ENCODE measurements at places on chromosomes 2 and 18. TPM values are rescaled to one million over a fixed set of nuclear protein-coding genes. Genes with fewer than 3 reads are reported as not detected.

GRCh38 chr18:6728331-6728730 is 1.2 kb upstream of the ARHGAP28 start:
- H3K27me3 ChIP-seq: peaks cover 23% of the 10 kb centered on the region
- no peak for DNase-seq
- H3K4me1 ChIP-seq: peaks cover 8% of the 10 kb centered on the region
- no peaks in the 10 kb centered on the region for H3K36me3 ChIP-seq
- no peak overlapping the region for H3K27ac ChIP-seq

DNA sequence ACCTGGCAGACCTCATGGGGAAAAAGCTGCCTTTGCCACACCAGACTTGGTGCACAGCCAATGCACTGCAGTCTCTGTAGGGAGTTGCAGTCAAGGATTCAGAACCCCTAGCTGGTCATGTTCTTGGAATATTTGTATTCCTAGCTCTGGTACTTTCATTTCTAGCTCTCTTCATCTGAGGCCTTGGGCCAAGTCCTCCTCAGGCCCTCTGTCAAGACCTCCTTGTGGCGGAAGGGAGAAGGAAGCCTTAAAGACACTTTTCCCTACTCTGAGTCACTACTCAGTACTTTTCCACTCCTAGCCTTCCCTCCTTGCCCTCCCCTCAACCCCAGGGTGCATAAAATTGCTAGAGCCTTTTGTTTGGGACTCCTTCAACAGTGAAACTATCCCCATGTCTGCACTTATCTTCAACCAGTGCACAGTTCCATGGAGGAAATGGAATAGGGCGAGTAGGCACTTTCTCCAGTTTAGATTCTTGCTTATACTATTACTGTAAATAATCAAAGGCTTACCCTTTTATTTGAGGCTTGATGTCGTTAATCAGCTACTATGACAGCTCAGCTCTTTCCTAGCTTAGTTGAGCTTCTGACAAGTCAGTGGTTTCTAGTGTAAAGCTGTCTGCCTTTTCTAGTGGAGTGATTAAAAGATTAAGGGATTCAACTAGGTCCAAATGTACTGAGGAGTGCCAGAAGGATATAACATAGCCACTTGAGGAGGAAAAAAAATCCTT is 15.8 kb downstream of the M1AP start:
- peaks cover 5% of the 10 kb centered on the region for H3K27me3 ChIP-seq
- H3K27ac ChIP-seq: no peak overlapping the region
- no peak overlapping the region for H3K4me3 ChIP-seq
- no peaks in the 10 kb centered on the region for H3K4me1 ChIP-seq
- DNase-seq: no peak
- H3K36me3 ChIP-seq: no peaks in the 10 kb centered on the region

- no peak overlapping the region for H3K4me3 ChIP-seq
- H3K4me1 ChIP-seq: no peaks in the 10 kb centered on the region
- H3K27ac ChIP-seq: no peak overlapping the region
- no peaks in the 10 kb centered on the region for H3K27me3 ChIP-seq
- peaks cover 16% of the 10 kb centered on the region for H3K36me3 ChIP-seq
- no peak for DNase-seq
Observed at GRCh38 chr2:157782057-157782845, 93.9 kb downstream of the ACVR1 start.

GRCh38 chr2:119402645-119403560 is 28.8 kb upstream of the TMEM37 start:
- peaks cover 13% of the 10 kb centered on the region for H3K27me3 ChIP-seq
- H3K4me3 ChIP-seq: no peak overlapping the region
- H3K27ac ChIP-seq: no peak overlapping the region
- H3K4me1 ChIP-seq: no peaks in the 10 kb centered on the region
- DNase-seq: no peak
- no peaks in the 10 kb centered on the region for H3K36me3 ChIP-seq

DNA sequence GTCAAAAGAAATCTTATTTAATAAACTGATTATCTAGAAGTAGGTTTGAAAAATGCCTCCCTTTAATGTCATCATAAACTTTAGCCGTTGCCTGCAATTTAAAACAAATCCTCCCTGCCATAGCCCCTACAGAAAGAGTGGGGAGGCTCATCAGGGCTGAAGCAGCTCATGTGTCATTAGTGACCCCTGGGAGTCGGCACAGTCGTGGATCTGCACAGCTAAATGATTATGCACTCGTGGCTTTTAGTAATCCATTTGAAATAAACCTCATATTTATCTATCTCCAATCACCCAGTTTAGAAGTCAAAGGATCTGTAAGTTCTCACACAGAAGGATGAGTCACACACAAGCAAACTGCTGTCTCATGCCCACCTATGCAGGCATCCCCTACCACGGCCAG is 277.3 kb downstream of the SS18 start:
- H3K4me1 ChIP-seq: no peaks in the 10 kb centered on the region
- peaks cover 2% of the 10 kb centered on the region for H3K27me3 ChIP-seq
- no peak overlapping the region for H3K4me3 ChIP-seq

GRCh38 chr18:11070593-11070992 is 78.8 kb downstream of the PIEZO2 start:
- H3K4me1 ChIP-seq: no peaks in the 10 kb centered on the region
- no peaks in the 10 kb centered on the region for H3K27me3 ChIP-seq
- H3K4me3 ChIP-seq: no peak overlapping the region
- no peak for DNase-seq
- no peak overlapping the region for H3K27ac ChIP-seq

DNA sequence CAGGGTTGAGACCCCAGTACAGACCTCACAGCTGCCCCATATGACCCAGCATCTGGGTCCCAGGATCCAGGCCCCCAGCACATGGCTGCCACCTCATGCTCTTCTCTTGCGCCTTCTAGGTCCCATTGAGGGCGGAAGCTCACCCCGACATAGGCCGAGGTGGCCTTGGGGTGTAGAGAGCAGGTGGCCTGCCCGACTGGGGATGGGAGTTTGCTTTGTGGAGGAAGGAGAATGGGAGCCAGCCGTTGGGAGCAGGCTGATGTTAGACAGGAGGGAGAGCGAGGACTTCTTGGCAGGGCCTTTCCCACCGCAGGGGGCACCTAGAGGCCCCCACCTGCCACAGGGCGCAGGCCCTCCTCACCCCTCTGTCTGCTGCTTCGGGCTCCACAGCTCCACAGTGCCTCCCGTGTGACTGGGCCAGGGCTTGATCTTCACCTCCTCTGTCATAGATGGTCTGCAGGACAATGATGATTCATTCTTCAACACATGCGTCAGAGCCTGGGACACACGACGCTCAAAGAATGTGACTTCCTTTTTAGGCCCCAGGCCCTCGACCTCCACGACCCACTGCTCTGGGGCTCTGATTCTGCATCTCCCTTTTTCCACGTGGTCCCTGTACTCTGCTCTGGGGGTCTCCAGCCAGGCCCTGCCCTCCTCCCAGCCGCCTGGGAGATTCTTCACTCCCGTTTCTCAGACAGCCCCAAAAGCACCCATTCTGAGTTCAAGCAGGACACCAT is 86.6 kb upstream of the ODC1 start:
- peaks cover 9% of the 10 kb centered on the region for H3K27me3 ChIP-seq
- no peak overlapping the region for H3K27ac ChIP-seq
- DNase-seq: no peak
- H3K4me3 ChIP-seq: no peak overlapping the region

- H3K36me3 ChIP-seq: no peaks in the 10 kb centered on the region
- H3K4me3 ChIP-seq: no peak overlapping the region
- no peak for DNase-seq
- H3K4me1 ChIP-seq: no peaks in the 10 kb centered on the region
- H3K27me3 ChIP-seq: no peaks in the 10 kb centered on the region
- H3K27ac ChIP-seq: no peak overlapping the region
Observed at GRCh38 chr2:126513033-126513432, 142.9 kb upstream of the GYPC start.

DNA sequence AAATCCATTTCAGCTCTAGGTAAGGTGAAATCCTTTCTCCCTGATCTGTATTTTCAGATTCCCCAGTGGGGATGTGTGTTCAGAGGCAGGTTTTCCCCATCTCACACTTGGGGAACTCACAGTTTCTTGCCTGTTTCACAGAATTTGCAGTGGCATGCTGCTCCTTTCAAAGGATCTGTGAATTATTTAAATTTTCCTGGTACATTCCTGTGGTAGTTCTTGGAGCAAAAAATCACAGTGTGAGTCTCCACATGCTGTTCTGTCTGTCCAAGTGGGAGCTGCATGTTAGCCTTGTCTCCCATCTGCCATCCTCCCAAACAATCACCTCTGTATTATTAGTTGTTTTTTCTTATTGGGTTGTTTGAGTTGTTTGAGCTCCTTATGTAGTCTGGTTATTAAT is 372.9 kb downstream of the ARL6IP6 start:
- H3K27ac ChIP-seq: no peak overlapping the region
- H3K36me3 ChIP-seq: no peaks in the 10 kb centered on the region
- no peaks in the 10 kb centered on the region for H3K27me3 ChIP-seq
- no peak for DNase-seq

GRCh38 chr2:48228345-48228684 is 301.6 kb upstream of the STON1 start:
- H3K27me3 ChIP-seq: no peaks in the 10 kb centered on the region
- no peak overlapping the region for H3K4me3 ChIP-seq
- H3K27ac ChIP-seq: no peak overlapping the region
- no peaks in the 10 kb centered on the region for H3K36me3 ChIP-seq
- DNase-seq: no peak

- no peaks in the 10 kb centered on the region for H3K27me3 ChIP-seq
- no peak for DNase-seq
- H3K4me1 ChIP-seq: no peaks in the 10 kb centered on the region
- H3K4me3 ChIP-seq: no peak overlapping the region
- no peaks in the 10 kb centered on the region for H3K36me3 ChIP-seq
Observed at GRCh38 chr2:205848601-205849000, 166.3 kb downstream of the NRP2 start.

DNA sequence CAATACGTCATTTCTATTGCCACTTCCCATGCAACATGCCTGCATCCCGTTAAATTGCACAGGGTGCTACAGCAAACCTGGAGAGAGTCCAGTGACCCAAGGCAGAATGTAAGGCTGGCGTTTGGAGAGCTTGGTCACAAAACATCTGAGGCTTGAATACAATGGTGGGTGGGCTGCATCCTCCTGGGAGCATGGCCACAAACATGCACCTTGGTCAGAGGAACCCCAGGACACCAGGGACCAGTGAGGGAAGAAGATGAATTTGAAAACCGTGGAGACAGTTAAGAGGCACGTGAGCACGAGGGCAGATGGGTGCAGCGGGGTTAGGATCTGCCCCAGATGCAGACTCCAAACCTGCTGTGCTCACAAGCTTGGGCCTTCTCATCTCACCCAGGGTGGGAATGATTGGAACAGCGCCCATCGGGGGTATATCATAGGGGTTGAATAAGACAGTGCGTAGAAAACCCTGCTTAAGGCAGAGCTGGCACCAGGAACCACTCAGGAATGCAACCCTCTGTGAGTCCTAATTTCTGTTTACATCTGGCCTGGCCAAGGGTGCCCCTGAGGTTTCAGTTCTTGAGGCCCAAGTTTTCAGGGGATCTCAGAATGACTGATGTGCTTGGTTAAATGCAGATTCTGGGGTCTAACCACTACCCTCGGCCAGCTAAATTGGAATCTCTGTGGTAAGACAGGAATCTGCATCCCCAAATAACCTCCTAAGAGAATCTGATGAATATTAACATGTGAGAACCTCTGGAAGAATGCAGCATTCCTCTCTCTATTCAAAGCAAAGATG is 97.2 kb downstream of the ARL4C start:
- no peak overlapping the region for H3K27ac ChIP-seq
- peaks cover 2% of the 10 kb centered on the region for H3K4me1 ChIP-seq
- H3K36me3 ChIP-seq: no peaks in the 10 kb centered on the region
- DNase-seq: no peak
- no peak overlapping the region for H3K4me3 ChIP-seq

GRCh38 chr18:12703664-12704063 is 822 bp downstream of the PSMG2 start:
- H3K4me1 ChIP-seq: peaks cover 38% of the 10 kb centered on the region
- DNase-seq: no peak
- H3K27ac ChIP-seq: peak overlapping the region; percentile 99
- H3K36me3 ChIP-seq: peaks cover 46% of the 10 kb centered on the region
- H3K27me3 ChIP-seq: no peaks in the 10 kb centered on the region

- no peak for DNase-seq
- no peaks in the 10 kb centered on the region for H3K27me3 ChIP-seq
- no peak overlapping the region for H3K27ac ChIP-seq
- peaks cover 15% of the 10 kb centered on the region for H3K36me3 ChIP-seq
- no peaks in the 10 kb centered on the region for H3K4me1 ChIP-seq
Observed at GRCh38 chr18:74897971-74898657, 300.4 kb downstream of the ZNF407 start.

- H3K4me3 ChIP-seq: no peak overlapping the region
- H3K4me1 ChIP-seq: peaks cover 9% of the 10 kb centered on the region
- no peak overlapping the region for H3K27ac ChIP-seq
- H3K36me3 ChIP-seq: peaks cover 62% of the 10 kb centered on the region
- H3K27me3 ChIP-seq: no peaks in the 10 kb centered on the region
- no peak for DNase-seq
Observed at GRCh38 chr2:143489145-143489544, 359.9 kb downstream of the ARHGAP15 start.

DNA sequence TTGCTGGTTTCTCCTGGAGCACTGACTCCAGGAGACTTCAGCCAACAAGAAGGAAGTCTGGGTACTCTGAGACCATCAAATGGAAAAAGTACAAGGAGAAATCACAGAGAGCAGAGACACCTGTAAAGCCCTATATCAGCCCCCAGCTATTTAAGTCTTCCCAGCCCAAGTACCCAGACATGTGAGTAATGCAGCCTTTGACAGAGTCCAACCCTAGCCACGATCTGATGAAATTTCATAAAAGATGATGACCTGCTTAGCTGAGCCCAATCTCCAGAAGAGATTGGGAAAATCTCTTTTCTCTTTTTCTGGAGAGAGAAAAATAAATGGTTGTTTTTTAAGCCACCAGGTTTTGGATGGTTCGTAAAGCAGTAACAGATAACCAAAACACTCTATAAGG is 196.6 kb downstream of the NBAS start:
- no peak overlapping the region for H3K27ac ChIP-seq
- no peak for DNase-seq
- peaks cover 17% of the 10 kb centered on the region for H3K4me1 ChIP-seq
- peaks cover 37% of the 10 kb centered on the region for H3K36me3 ChIP-seq
- no peaks in the 10 kb centered on the region for H3K27me3 ChIP-seq

DNA sequence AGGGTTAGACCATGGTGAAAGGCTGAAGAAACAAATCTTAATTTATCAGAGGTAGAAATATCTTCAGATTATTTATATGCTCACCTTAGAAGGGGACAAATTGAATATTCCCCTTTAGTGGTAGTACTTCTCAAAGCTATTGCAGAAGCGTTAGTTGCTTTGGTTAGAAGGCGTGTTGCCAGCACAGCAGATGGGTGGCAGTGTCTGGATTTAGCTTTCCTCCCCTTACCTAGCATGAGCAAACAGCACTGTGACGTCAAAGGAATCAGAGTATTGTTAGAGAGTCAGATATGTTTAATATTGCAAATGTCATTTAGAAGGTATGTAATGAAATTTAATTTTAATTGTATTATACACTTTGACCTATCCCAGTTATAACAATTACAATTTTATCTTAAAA is 27.2 kb upstream of the GALR1 start:
- DNase-seq: no peak
- no peak overlapping the region for H3K27ac ChIP-seq
- H3K36me3 ChIP-seq: no peaks in the 10 kb centered on the region

- H3K36me3 ChIP-seq: peaks cover 6% of the 10 kb centered on the region
- DNase-seq: no peak
- no peak overlapping the region for H3K27ac ChIP-seq
Observed at GRCh38 chr18:5297597-5297996, 2.1 kb upstream of the ZBTB14 start.

LINC00305 gene
- not detected for total RNA-seq

TLX2 gene
- total RNA-seq: not detected

CLEC4F gene
- total RNA-seq: not detected

NOTO gene
- not detected for total RNA-seq

IL1F10 gene
- total RNA-seq: not detected

TNFRSF11A gene
- 0.07 TPM for total RNA-seq

REG3A gene
- not detected for total RNA-seq

CBLN2 gene
- not detected for total RNA-seq

CCDC74B gene
- 0.93 TPM for total RNA-seq

Data from activated B cell treated with CpG ODN at 0.5 μM for 24 hours (primary cell).